Left colon (tissue), 2 donors: ENCODE measurements at places on chromosomes 3 and 15. TPM values are rescaled to one million over a fixed set of nuclear protein-coding genes. Genes with fewer than 3 reads are reported as not detected.
A peak's percentile ranks its signal among the peaks of the same experiment; 100 is the strongest.

DNA sequence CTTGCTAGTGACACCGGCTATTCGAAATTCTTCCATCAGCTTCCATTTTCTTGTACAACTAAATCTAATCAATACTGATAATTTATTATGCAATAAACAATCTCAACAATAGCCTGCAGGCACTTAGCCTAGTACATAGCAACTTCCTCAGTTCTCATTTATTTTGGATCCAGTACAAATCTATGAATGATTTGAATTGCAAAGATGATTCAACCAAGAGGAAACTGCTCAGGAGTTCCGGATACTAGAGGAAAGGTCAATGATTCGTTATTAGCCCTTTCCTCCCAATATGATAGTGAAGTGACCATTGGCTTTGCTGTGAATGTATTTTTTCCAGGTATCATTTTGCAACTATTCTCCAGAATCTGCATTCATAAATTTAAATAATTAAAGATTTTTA, 827.0 kb downstream of the CADM2 start:
- DNase-seq = no peak

DNA sequence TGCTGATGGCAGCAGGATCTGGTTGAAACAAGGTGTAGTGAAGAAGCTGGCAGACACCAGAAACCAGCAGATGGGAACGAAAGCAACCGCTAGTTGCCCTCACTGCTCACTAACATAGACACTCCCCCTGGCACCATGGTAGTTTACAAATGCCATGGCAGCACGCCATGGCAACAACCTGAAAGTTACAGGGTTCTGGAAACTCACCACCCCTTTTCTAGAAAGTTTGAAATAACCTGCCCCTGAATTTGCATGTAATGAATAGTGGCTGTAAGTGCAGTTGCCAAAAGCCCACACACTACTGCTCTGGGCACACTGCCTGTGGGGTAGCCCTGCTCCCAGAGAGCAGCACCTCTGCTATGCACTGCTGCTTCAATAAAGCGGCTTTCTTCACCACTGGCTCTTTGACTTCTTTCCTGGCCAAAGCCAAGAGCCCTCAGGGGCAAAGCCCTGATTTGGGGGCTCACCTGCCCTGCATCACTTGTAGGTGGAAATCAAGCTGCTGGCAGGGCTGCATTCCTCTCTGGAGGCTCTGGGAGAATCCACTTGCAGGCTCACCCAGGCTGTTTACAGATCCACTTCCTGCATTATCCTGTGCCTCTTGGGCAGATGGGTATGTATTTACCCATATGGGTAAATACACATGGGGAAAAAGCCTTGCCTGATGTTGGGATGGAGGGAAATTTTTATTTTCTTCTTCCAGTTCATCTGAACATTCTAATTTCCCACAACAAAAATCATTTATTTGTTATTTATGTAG, 2.0 kb upstream of the GP9 start:
- DNase-seq = peak; percentile 76

The SAMMSON gene
- total RNA-seq = not detected

GRCh38 chr3:45212095-45212468, 14.0 kb downstream of the TMEM158 start:
- no peak for DNase-seq

DNA sequence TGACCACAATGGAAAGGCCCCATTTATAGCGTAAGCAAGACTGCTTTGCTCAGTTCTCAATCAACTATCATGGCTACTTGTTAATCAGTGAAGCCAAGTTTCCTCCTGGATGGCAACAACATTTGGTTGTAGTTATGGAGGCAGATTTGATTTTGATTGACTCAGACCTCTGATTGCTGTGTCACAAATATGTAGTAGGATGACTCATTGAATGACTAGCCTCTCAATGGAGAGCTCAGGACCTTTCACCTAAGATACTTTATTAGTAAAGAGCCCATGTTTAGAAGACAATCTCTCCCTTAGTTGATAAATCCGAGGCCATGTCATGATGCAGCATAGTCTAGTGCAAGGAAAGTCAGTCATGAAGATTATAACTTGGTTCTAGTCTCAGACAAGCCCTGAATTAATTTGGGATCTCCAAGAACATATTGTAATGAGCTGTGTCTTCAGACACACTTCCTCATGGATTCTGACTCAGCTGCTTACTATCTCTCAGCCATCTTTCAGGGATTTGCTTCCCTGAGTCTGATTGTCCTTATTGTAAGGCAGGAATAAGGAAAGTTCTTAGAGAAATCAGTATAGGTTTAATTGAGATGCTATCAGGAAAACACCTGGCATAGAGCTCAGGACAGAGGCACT, 397.4 kb upstream of the TMCO5A start:
- no peak for DNase-seq

DNA sequence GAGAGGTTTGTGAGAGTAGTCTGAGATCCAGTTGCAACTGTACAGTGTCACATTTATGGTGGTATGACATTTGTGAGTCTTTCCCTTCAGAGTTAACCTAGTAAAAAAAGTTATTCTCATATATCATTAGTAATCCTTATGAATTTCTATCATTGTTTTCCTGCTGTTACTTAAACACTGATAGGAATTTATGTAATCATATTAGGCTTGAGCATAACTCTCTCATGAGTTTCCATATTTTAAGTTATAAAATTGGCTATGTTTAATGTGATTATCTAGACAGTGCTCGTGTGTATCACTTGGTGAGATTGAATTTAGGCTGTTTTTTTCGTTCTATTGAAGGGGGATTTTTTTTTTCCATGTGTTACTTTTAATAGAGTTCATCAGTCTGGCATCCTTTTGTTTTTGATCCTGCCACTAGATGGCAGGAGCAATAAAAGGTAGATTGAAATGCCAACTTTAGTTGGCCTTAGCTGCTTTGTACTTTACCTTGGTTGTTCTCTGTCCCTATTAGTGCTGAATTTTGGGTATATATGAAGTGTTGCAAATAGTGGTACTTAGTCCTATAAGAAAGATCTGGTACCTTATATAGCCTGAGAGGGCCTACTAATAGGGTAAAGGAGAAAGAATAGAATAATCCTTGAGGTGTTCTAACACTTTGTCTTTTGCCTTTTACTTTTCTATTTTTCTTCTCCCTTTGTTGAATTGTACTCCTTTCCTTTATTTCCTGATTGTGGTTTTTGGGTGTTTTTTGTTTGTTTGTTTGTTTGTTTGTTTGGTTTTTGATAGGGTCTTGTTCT, 17.9 kb downstream of the STT3B start:
- no peak for DNase-seq

- DNase-seq = no peak
Observed at GRCh38 chr3:66001626-66002025, 37.1 kb downstream of the MAGI1 start.

The GOLGA8G gene
- not detected for total RNA-seq

DNA sequence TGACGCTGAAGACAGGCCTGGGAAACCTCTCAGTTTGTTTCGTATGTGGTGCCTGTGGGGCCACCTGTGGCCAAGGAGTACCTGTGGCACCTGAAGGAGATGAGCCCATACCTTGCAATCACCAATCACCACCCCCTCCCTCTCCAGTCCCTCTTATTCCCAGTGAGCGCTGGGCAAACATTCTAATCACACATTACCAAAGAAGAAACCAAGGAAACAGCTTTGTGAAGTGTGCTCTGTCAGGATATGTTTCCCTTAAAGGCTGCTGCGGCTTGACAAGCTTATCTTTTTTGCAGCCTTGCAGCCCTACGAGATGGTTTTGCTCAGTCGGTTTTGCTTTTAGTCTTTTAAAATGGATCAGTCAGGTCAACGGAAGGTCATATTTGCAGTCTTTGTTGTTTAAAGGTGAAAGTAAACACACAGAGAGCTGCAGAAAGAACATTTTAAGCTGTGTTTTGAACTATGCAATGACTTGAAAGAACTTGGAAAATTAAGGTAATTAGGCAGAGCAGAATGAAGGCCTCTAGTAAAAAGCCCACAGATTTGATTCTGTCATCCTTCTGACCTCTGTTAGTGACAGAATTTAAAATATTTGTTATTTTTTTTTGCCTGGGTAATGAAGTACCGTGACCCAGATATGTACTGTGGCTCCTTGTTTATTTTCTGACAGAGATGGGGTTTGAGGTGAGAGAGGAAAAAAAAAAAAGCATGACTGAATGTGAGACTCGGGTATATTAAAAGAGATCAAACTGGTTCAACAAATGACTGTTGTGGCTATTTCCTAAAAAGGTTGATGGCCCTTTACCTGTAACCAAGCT, 461.4 kb downstream of the NSUN3 start:
- no peak for DNase-seq

The CHRNA3 gene
- 4.6 TPM for total RNA-seq

DNA sequence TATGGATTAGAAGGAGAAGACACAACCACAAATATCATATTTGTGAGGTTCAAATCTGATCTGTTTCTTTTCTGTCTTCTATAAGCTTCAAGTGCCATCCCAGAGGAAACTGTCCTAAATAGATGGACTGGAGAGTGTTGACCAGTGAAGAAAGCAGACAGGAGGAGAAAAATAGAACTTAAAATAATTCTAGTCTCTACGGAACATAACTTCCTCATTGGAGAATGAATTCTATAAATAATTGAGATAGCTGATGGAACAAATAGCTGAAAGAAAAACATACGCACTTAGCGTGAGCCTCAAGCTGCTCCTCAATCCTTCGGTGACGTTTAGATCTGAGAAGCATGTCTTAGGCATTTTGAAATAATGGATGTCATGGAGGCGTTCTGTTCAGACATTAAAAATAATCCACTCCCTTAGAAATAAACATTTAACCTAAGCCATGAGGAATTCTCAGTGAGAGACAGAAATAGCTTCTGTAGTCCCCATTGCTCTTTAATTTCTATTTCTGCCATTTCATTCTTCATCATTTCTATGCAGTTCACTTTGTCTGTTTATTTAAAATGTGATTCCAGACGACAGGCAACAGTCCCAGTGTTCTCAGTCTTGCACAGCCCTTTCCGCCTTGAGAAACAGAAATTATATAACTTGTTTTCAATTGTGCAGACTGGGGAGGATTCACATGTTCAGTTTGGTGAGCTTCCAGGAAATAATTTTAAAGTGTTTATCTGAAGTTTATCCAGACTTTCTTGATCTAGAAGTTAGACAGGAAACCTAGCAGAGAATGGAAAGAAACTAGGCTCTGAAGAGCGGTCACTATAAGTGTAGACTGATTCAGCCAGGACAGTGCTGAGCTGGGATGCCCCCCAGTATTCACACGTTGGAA, 97.3 kb downstream of the NR1D2 start:
- no peak for DNase-seq

- no peak for DNase-seq
Observed at GRCh38 chr3:29545615-29546014, 264.7 kb downstream of the RBMS3 start.

DNA sequence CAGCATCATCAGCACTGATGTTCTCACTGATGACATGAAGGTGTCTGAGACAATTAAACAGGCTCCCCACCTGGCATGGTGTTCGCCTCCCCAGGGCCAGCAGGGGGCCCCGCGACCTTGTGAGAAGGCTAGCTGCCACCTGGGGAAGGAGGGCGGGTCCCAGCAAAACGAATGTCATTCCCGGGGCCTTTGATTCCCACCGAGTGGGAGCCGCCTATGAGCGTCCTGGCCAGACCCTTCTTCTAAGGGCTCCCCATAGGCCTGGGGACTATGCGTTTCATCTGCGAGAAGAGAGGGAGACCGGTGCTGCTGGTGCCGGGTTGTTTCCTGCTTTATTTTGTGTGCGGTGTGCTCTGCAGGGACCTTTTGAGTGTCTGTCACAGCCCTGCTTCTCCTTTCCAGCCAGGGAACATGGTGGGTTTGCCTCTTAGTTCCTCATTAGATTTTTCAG, 20.5 kb upstream of the MINDY4B start:
- DNase-seq = peak; percentile 34

The SH3GL3 gene
- total RNA-seq = 0.14 TPM

DNA sequence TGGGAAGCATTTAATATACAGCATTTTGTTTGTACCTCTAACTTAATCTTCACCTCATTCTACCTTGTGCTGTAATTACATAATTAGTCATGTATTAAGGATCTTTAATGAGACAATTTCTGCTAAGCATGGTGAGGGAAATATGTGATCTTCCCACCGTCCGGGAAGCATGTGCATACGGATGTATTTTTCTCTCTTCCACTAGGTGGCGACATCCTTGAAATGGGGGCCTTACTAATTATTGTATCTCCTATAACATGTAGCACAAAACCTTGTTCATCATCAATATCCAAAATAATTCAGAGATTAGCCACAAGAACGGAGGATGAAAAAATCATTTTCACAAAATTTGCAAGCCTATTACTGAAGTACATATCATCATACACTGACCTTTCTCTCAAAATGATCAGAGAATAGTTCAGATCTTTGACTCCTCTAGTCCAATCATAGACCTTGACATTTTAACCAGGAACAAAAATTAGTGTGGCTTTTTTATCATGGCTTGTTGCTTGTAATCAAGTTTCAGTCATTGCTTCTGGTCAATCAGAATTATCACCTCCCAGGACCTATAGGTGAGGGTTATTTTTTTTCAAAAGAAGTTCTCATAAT, 148.9 kb upstream of the GBE1 start:
- DNase-seq = no peak

GRCh38 chr15:75451202-75451673, 252 bp downstream of the SIN3A start:
- DNase-seq = no peak

The NR2C2 gene
- total RNA-seq = 43.6 TPM

- no peak for DNase-seq
Observed at GRCh38 chr15:71596672-71597071, 213.7 kb upstream of the NR2E3 start.

- DNase-seq = no peak
Observed at GRCh38 chr15:36831904-36832287, 252.5 kb downstream of the CDIN1 start.

- no peak for DNase-seq
Observed at GRCh38 chr15:45320581-45321205, 57.7 kb downstream of the GATM start.

- DNase-seq = no peak
Observed at GRCh38 chr3:13963137-13963886, 83.4 kb upstream of the WNT7A start.

DNA sequence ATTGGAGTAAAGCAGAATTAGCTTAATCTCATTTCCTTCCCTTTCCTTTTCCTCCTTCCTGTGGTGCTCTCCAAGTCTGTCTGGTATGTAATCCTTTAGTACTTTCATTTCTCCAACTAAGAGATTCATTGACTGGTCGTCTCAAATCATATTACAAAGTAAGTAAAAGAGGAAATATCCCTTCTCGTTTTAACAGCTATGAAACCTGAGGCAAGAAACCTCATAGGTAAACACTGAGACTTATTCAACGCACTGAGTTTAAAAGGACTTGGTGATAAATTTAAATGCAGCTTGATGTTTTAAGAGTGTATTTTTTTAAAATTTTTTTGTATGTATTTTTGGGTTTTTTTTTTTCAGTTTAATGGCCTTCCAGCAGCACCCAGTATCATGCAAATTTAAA, 117.2 kb upstream of the LRRC3B start:
- no peak for DNase-seq

The PRTG gene
- total RNA-seq = 0.59 TPM

- DNase-seq = no peak
Observed at GRCh38 chr3:46400000-46400734, 6.7 kb downstream of the CCR5AS start.

- no peak for DNase-seq
Observed at GRCh38 chr3:175357758-175358157, 498.6 kb downstream of the NAALADL2 start.

GRCh38 chr3:7709376-7710082, 792.1 kb upstream of the LMCD1 start:
- no peak for DNase-seq

- peak; percentile 78 for DNase-seq
Observed at GRCh38 chr3:69200384-69201068, 78.1 kb upstream of the LMOD3 start.
